Activated CD4-positive, alpha-beta T cell treated with anti-CD3 and anti-CD28 coated beads for 36 hours (primary cell): ENCODE measurements at places on chromosomes 4 and X.

GRCh38 chrX:54640103-54640690 is 110.2 kb downstream of the GNL3L start:
- peaks cover 2% of the 10 kb centered on the region for H3K36me3 ChIP-seq
- H3K4me3 ChIP-seq = peak overlapping the region; percentile 84
- peaks cover 6% of the 10 kb centered on the region for H3K4me1 ChIP-seq

- peaks cover 8% of the 10 kb centered on the region for H3K27me3 ChIP-seq
- no peak overlapping the region for H3K4me3 ChIP-seq
- no peaks in the 10 kb centered on the region for H3K4me1 ChIP-seq
- H3K36me3 ChIP-seq = no peaks in the 10 kb centered on the region
These were observed 16.9 kb downstream of the GLRA2 start for GRCh38 chrX:14546190-14546589.

GRCh38 chrX:30302956-30303355 is 6.2 kb downstream of the NR0B1 start:
- no peak for DNase-seq
- H3K4me3 ChIP-seq = no peak overlapping the region
- peaks cover 7% of the 10 kb centered on the region for H3K27me3 ChIP-seq
- H3K36me3 ChIP-seq = no peaks in the 10 kb centered on the region

- H3K36me3 ChIP-seq = peaks cover 7% of the 10 kb centered on the region
- H3K27me3 ChIP-seq = peaks cover 2% of the 10 kb centered on the region
- DNase-seq = no peak
- H3K4me1 ChIP-seq = no peaks in the 10 kb centered on the region
- no peak overlapping the region for H3K27ac ChIP-seq
These were observed 33.0 kb downstream of the NAT8L start for GRCh38 chr4:2091990-2092668.

- H3K36me3 ChIP-seq = no peaks in the 10 kb centered on the region
- H3K27me3 ChIP-seq = no peaks in the 10 kb centered on the region
- no peak overlapping the region for H3K4me3 ChIP-seq
- H3K27ac ChIP-seq = no peak overlapping the region
These were observed 38.7 kb downstream of the PPP1R2C start for GRCh38 chrX:42739258-42739657.

- no peak overlapping the region for H3K4me3 ChIP-seq
- H3K27me3 ChIP-seq = no peaks in the 10 kb centered on the region
- no peaks in the 10 kb centered on the region for H3K36me3 ChIP-seq
- H3K4me1 ChIP-seq = no peaks in the 10 kb centered on the region
These were observed 33.0 kb upstream of the HMX1 start for GRCh38 chr4:8904666-8905065.

DNA sequence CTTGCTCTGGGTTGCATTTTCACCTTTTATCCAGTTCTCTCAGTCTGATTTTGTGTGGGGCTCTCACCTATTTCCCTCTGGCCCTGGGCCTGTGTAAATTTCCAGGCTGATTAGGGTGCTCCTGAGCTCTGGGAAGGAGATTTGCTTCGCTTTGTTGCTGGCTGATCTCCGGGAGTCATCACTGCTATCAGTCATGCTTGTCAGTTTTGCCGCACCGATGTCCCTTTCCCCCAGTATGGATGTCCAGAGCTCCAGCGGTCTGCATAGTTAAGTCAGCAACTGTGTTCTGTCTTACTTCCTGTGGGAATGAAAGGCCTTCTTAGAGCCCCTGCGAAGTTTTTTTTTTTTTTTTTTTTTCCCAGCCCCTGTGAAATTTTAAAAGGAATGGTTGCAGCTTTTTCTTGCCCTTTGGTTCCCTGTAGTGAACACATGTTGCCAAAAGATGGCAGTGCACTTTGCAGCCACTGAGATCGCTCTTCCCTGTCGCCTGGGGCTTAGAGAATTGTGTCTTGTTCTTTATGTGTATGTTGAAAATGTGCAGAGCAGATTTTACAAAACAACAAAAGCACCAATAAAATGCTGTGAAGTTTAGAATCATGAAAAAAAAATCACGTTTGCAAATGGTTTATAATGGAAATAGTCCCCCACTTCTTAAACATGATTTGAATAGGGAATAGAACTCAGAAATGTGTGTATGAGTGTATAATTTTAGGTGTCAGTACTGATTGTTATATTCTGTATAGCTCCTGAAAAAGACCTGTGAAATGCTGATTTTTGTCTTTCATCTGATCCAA is 109.1 kb upstream of the SLC4A4 start:
- DNase-seq = peak; percentile 22
- H3K36me3 ChIP-seq = no peaks in the 10 kb centered on the region
- H3K4me3 ChIP-seq = no peak overlapping the region
- H3K27me3 ChIP-seq = peaks cover 5% of the 10 kb centered on the region
- H3K4me1 ChIP-seq = no peaks in the 10 kb centered on the region
- H3K27ac ChIP-seq = no peak overlapping the region

GRCh38 chr4:189237340-189237739 is 703.3 kb upstream of the FRG1 start:
- DNase-seq = no peak
- H3K27me3 ChIP-seq = no peaks in the 10 kb centered on the region

GRCh38 chr4:41796545-41797210 is 48.2 kb upstream of the PHOX2B start:
- no peak for DNase-seq
- H3K4me1 ChIP-seq = no peaks in the 10 kb centered on the region
- H3K36me3 ChIP-seq = no peaks in the 10 kb centered on the region
- peaks cover 10% of the 10 kb centered on the region for H3K27me3 ChIP-seq

GRCh38 chr4:148376151-148376550 is 66.1 kb downstream of the NR3C2 start:
- H3K27ac ChIP-seq = peak overlapping the region; percentile 51
- peak overlapping the region; percentile 57 for H3K4me3 ChIP-seq
- no peaks in the 10 kb centered on the region for H3K27me3 ChIP-seq
- H3K4me1 ChIP-seq = peaks cover 29% of the 10 kb centered on the region
- no peaks in the 10 kb centered on the region for H3K36me3 ChIP-seq
- DNase-seq = peak; percentile 41

- H3K27ac ChIP-seq = no peak overlapping the region
- peaks cover 12% of the 10 kb centered on the region for H3K27me3 ChIP-seq
- H3K36me3 ChIP-seq = no peaks in the 10 kb centered on the region
- no peaks in the 10 kb centered on the region for H3K4me1 ChIP-seq
- no peak overlapping the region for H3K4me3 ChIP-seq
These were observed 134.3 kb downstream of the AMELX start for GRCh38 chrX:11427453-11428071.

DNA sequence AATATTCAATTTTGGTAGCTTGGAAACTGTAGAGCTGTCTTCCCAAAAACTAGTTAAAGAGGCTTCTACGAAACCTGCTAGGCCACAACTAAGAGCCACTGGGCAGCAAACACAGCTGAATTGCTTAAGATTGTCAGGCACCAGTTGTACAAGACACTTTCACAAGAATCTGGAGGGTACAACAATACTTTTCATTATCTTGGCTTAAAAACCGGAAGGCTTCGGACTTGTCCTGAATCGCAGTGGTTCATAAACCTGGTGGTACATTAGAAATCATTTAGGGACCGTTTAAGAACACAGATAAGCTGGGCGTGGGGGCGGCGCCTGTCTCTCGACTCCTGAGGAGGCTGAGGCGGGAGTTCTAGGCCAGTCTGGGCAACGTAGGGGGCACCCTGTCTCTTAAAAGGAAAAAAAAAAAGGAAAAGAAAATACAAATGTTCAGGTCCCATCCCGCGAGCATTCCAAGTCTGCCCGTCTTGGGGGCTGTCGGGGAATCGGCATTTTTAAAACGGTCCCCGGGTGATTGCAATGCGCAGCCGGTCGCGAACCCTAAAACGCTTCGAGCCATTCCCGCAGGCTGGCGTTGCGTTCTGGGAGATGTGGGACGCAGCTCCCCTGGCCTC is 763 bp downstream of the PYURF start:
- H3K27ac ChIP-seq = peak overlapping the region; percentile 88
- peak overlapping the region; percentile 92 for H3K4me3 ChIP-seq
- H3K4me1 ChIP-seq = peaks cover 45% of the 10 kb centered on the region
- peaks cover 19% of the 10 kb centered on the region for H3K36me3 ChIP-seq

- peaks cover 4% of the 10 kb centered on the region for H3K27me3 ChIP-seq
- no peak overlapping the region for H3K4me3 ChIP-seq
- H3K36me3 ChIP-seq = no peaks in the 10 kb centered on the region
- no peak overlapping the region for H3K27ac ChIP-seq
- peaks cover 44% of the 10 kb centered on the region for H3K4me1 ChIP-seq
These were observed 6.6 kb upstream of the HPGDS start for GRCh38 chr4:94349193-94349592.

GRCh38 chrX:38304010-38304409 is 23.3 kb downstream of the RPGR start:
- no peaks in the 10 kb centered on the region for H3K4me1 ChIP-seq
- H3K27ac ChIP-seq = no peak overlapping the region
- no peak overlapping the region for H3K4me3 ChIP-seq
- H3K36me3 ChIP-seq = peaks cover 3% of the 10 kb centered on the region
- no peaks in the 10 kb centered on the region for H3K27me3 ChIP-seq

GRCh38 chr4:183038436-183038835 is 60.6 kb upstream of the WWC2 start:
- H3K36me3 ChIP-seq = no peaks in the 10 kb centered on the region
- DNase-seq = no peak

- peaks cover 44% of the 10 kb centered on the region for H3K4me1 ChIP-seq
- H3K4me3 ChIP-seq = peak overlapping the region; percentile 86
- DNase-seq = no peak
These were observed 663 bp upstream of the USP53 start for GRCh38 chr4:119211867-119212233.

- H3K27ac ChIP-seq = peak overlapping the region; percentile 88
- H3K4me3 ChIP-seq = peak overlapping the region; percentile 84
- peaks cover 25% of the 10 kb centered on the region for H3K36me3 ChIP-seq
- peaks cover 39% of the 10 kb centered on the region for H3K4me1 ChIP-seq
- no peaks in the 10 kb centered on the region for H3K27me3 ChIP-seq
- peak; percentile 74 for DNase-seq
These were observed 536 bp downstream of the OTUD5 start for GRCh38 chrX:48956728-48957414.

- H3K27me3 ChIP-seq = peaks cover 2% of the 10 kb centered on the region
- no peak for DNase-seq
- H3K27ac ChIP-seq = no peak overlapping the region
- H3K36me3 ChIP-seq = no peaks in the 10 kb centered on the region
- no peaks in the 10 kb centered on the region for H3K4me1 ChIP-seq
- H3K4me3 ChIP-seq = no peak overlapping the region
These were observed 349.3 kb upstream of the GALNT7 start for GRCh38 chr4:172819353-172819752.

- peaks cover 37% of the 10 kb centered on the region for H3K4me1 ChIP-seq
- peaks cover 67% of the 10 kb centered on the region for H3K27me3 ChIP-seq
- no peaks in the 10 kb centered on the region for H3K36me3 ChIP-seq
These were observed 1.8 kb downstream of the SFRP2 start for GRCh38 chr4:153787061-153787560.

GRCh38 chrX:276581-277201 is 4.5 kb upstream of the PLCXD1 start:
- no peaks in the 10 kb centered on the region for H3K27me3 ChIP-seq
- peak overlapping the region; percentile 68 for H3K4me3 ChIP-seq
- H3K27ac ChIP-seq = no peak overlapping the region
- H3K4me1 ChIP-seq = peaks cover 12% of the 10 kb centered on the region

- peak; percentile 54 for DNase-seq
- no peaks in the 10 kb centered on the region for H3K36me3 ChIP-seq
- H3K4me3 ChIP-seq = no peak overlapping the region
These were observed 19.2 kb downstream of the PNMA6E start for GRCh38 chrX:153381684-153382532.

GRCh38 chr4:65033899-65034298 is 624.6 kb upstream of the TECRL start:
- no peak overlapping the region for H3K4me3 ChIP-seq
- no peaks in the 10 kb centered on the region for H3K36me3 ChIP-seq
- DNase-seq = no peak
- no peak overlapping the region for H3K27ac ChIP-seq
- H3K4me1 ChIP-seq = no peaks in the 10 kb centered on the region

GRCh38 chrX:47864785-47865184 is 28.1 kb downstream of the ZNF81 start:
- no peaks in the 10 kb centered on the region for H3K27me3 ChIP-seq
- DNase-seq = no peak
- H3K27ac ChIP-seq = no peak overlapping the region
- peaks cover 15% of the 10 kb centered on the region for H3K36me3 ChIP-seq
- no peaks in the 10 kb centered on the region for H3K4me1 ChIP-seq

GRCh38 chrX:70825366-70825765 is 83.1 kb downstream of the TEX11 start:
- H3K4me1 ChIP-seq = no peaks in the 10 kb centered on the region
- H3K27me3 ChIP-seq = no peaks in the 10 kb centered on the region
- no peaks in the 10 kb centered on the region for H3K36me3 ChIP-seq

GRCh38 chr4:1971456-1972200 is 37.1 kb downstream of the NELFA start:
- DNase-seq = no peak
- no peak overlapping the region for H3K27ac ChIP-seq
- H3K27me3 ChIP-seq = no peaks in the 10 kb centered on the region
- peaks cover 65% of the 10 kb centered on the region for H3K36me3 ChIP-seq

DNA sequence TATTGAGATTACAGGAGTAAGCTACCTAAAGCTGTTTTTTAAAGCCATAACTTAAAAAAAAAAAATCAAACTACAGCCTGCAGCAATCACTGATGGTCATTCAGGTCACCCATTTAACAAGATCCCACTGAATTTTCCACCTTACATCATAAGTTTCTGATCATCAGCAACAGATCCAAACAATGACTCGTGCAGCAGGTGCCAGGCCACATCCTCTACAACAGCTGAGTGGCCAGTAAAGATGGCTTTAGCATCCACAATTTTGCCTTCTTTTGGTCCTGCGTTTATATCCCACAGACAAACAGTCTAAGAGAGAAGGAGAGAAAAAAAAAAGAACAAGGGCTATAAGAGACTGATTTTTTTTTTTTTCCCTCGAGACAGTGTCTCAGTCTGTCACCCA is 16.6 kb downstream of the RBBP7 start:
- peaks cover 51% of the 10 kb centered on the region for H3K36me3 ChIP-seq
- H3K27ac ChIP-seq = peak overlapping the region; percentile 55
- no peaks in the 10 kb centered on the region for H3K27me3 ChIP-seq
- H3K4me1 ChIP-seq = peaks cover 54% of the 10 kb centered on the region
- no peak for DNase-seq

DNA sequence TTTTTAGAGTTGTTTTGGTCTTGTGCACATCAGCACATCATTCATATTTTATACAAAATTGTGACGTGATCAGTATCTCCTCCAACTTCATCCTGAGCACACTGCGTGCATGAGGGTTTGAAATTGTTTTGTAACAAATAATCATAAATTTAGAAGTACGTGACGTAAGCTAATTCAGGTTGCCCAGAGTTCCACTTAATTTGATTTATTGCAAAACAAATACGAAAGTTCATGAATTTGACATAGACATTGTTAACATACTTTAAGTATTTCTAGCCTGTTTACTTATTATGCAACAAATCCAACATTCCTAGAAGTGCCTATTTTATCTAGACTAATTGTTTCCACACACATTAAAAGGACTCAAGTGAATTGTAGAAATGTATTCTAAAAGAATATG is 48.3 kb downstream of the MAP7D3 start:
- H3K4me1 ChIP-seq = peaks cover 29% of the 10 kb centered on the region
- H3K27ac ChIP-seq = no peak overlapping the region
- DNase-seq = no peak
- no peak overlapping the region for H3K4me3 ChIP-seq
- no peaks in the 10 kb centered on the region for H3K27me3 ChIP-seq
